ENCODE measurements at places on chromosomes 7 and 10.

GRCh38 chr7:128863433-128863989 is 855 bp downstream of the ATP6V1F start:
- peak; percentile 60 for DNase-seq

- DNase-seq: no peak
Measured at GRCh38 chr7:43010061-43010460, 77.9 kb downstream of the MRPL32 start.

DNA sequence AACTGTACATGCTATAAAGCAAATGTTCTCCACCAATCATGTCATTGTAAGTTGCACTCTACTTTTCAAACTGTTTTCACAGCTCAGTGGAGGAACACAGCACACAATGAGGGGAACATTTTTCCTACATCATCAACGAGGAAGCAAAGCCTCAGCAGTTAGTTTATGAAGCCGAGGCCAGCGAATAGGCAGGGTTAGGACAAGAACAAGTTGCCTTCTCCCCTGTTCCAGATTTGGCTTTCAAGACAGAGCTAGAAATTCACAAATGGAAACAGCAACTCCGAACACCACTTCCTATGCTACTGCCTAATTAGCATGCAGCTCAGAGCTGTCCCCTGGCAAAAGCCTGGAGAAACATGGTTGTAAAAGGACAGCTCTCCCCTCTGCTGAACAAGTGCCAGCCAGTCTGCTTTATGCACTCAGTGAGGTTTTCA is 19.8 kb downstream of the ITGB8 start:
- DNase-seq: no peak

GRCh38 chr7:25552998-25553397 is 324.7 kb upstream of the NPVF start:
- no peak for DNase-seq

GRCh38 chr10:8830876-8831275 is 776.4 kb downstream of the GATA3 start:
- DNase-seq: peak; percentile 11

DNA sequence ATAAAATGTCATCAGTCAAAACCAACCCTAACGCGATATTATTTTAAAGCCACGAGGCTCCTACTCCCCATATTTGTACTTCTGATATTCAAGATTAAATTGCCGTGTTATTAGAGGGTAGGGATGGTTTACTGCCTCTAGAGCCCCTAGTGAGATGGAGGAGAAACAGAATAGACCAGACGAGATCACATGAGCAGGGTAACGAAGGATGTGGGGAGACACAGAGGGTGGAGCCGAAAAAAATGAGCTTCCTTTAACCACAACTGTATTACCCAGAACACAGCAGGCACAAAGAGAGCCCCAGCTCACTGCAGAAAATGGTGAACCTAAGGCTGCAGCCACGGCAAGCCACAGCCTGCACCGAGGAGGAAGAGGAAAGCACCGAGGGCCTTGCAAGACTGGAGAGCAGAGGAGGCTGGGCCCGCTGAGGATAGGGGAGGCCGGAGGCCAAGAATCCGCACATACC is 14.3 kb downstream of the ZC3HAV1 start:
- DNase-seq: peak; percentile 91

DNA sequence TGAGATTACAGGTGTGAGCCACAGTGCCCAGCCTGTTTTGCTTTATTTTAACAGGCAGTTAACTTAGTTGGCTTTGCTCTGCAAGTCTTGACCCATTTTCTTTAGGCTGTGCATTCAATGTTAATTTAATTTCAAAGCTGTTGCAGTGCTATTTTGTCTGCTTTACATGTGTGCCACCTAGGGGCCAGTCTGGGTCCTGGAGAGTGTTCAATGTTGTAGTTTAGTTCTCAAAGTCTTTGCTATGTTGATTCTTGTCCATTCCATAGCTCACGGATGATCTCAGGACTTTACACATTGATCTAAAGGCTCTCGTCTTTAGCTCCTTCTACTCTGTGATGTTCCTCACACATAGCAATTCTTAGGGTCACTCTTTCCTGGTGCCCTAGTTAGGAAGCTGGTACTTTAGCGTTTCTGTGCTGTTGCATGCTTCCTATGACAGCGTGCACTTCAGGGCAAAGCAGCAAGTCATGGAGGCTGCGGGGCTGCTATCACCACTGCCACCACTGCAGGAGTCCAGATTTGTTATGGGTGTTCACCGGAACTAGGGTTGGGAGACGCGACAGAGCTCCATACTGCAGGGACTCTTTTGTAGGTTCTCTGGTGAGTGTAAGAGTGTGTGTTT is 16.4 kb upstream of the ABCA13 start:
- DNase-seq: peak; percentile 37

DNA sequence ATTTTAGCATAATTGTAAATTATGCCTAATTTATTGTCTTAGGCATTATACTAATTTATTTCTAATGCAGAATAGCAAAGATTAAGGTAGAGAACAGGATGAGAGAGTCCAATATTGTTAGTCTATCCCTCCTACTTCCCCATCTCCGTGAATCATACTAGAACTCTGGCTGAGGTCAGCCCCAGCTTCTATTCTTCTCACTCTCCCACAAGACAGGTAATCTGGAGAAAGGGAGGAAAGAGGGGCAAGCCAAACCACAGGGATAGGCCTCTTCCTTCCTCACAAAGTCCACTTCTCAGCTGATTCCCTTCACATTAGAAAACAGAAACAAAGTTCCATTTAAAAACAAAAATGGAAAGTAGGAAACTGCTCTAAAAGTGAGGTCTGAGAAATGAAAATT is 117.5 kb upstream of the LAMB4 start:
- DNase-seq: no peak

DNA sequence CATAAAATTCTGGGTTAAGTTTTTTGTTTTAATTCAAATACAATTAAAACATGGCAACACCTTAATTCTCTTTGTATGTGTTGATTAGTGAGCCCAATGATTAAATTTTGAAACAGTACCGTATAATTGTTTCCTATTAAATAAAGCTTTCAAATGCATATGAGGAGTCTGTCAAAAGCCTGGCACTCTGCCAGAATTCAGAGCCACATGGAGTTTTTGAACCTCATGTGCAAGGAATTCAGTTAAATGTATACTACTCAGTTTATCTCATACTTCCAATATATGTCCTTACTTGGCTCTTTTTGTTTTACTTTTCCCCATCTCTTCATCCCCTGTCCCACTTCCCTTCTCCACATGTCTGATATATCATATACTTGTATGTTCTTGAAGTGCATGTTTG is 165.6 kb upstream of the FAM3C start:
- no peak for DNase-seq

GRCh38 chr10:96967847-96968246 is 135.7 kb downstream of the LCOR start:
- no peak for DNase-seq

GRCh38 chr10:123870260-123870659 is 21.3 kb downstream of the CPXM2 start:
- no peak for DNase-seq

GRCh38 chr7:68680235-68680872 is 917.9 kb upstream of the AUTS2 start:
- no peak for DNase-seq

- no peak for DNase-seq
Measured at GRCh38 chr10:71635251-71635866, 84.2 kb downstream of the C10orf105 start.

GRCh38 chr10:83248106-83248631 is 891.1 kb upstream of the GHITM start:
- DNase-seq: no peak

DNA sequence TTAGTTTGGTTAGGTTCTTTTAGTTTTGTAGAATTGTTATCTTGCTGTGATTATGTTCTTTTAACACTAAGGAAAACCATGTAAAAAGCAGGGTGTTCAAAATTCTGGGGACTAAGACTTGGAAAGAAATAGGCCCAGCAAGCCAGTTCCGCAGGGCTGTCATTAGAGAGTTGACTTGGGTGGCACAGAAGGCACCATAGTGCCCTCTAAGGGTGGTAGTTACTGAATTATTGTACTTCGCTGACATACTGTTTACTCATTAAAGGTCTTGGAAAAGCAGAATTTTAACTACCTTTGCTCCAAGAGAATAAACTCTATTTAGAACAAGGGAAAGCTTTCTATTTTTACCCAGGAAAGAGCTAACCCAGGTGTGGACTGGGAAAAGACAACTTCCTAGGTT is 86.5 kb downstream of the OTUD1 start:
- DNase-seq: peak; percentile 25

DNA sequence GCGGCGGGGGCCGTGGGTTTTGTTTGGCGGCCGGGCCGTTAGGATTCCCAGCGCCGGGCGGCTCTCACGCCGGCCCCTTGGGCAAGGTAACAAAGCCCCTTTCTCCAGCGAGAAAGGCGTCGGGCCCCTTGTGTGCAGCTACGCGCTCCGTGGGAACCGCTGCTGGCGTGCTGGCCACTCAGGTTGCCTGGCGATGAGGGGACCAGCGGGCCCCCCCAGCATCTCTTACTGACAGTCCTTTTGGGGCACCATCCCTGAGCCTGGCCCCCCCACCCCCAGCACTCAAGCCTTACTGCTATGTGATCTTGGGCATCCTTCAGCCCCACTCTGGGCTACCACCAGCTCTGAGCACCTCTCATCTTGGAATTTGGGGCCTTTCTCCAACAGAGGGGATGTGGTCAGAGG is 1.8 kb downstream of the LFNG start:
- no peak for DNase-seq

DNA sequence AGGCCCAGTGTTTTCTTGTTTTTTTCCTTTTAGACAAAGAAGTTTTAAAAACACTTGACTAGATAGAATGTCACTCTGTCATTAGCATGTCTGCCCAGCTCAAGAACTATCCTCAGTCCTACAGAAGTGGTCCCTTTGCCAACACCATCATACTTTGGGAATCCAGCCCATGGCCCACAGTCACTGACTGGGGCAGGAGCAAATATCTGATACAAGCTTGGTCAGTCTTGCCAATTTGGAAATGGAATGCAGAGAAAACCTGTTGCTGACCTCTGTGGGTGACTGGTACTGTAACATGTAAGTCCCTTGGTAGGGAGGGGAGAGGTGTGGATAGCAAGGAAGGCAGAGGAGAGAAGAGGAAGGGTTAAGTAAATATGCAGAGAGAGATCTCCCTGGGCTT is 47.8 kb downstream of the IPMK start:
- DNase-seq: no peak

GRCh38 chr10:74255888-74256357 is 104.9 kb downstream of the ADK start:
- DNase-seq: no peak

DNA sequence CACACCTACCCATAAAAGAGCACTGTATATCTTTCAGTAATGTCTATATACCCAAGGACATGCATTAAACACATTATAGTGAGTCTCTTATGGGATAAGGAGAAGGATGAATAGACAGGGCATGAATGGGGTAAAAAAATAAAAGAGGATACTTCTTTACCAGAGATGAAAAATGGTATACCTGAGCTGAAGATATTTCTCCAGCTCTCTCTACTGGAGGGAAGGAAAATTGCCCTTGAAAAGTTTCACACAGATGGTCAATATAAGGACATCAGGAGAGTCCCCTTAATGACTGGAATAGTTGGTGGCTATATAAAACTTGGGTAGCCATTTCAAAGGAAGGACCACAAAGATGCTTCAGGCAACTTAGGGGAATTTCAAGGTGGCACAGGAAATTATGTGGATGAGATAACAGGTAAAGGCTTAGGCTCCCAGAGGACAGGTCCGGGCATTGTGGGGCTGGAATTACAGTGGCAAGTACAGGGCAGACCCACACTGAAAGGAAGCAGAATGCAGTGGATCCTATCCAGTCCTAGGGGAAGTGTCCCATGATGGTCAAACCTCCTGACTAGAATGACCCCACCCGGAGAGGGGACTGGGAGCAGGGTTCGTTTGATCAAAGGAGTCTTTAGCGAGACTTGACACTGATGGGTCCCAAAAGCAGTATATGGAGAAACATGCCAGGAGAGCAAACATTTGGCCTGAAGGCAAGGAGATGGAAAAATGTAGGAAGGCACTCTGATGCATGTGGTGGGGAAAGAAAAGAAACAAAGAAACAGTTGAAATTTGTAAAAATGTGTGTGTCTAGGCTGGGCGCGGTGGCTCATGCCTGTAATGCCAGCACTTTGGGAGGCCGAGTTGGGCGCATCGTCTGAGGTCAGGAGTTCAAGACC is 35.6 kb downstream of the PLAU start:
- DNase-seq: no peak

- DNase-seq: no peak
Measured at GRCh38 chr10:29471544-29471859, 163.3 kb downstream of the SVIL start.

GRCh38 chr10:122282253-122282671 is 11.2 kb downstream of the BTBD16 start:
- no peak for DNase-seq

GRCh38 chr10:74823791-74824183 is 2.6 kb upstream of the KAT6B start:
- no peak for DNase-seq

DNA sequence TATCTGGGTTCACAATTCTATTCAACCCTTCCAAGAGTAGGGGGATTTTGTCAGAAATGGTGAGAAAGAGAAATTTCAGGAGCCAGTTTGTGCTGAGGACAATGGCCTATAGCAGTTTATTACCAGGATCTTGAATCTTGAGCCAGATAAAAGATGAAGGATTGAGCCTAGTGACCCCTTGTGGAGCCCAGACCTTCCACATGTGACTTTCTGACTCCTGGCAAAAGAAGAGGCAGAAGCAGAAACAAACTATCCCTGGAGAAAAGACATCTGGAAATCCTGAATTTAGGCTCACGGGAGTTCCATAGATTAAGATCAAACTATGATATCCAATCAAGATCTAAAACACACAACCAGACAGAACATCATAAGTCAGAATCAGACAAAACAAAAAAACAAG is 60.9 kb upstream of the CHRM2 start:
- no peak for DNase-seq

DNA sequence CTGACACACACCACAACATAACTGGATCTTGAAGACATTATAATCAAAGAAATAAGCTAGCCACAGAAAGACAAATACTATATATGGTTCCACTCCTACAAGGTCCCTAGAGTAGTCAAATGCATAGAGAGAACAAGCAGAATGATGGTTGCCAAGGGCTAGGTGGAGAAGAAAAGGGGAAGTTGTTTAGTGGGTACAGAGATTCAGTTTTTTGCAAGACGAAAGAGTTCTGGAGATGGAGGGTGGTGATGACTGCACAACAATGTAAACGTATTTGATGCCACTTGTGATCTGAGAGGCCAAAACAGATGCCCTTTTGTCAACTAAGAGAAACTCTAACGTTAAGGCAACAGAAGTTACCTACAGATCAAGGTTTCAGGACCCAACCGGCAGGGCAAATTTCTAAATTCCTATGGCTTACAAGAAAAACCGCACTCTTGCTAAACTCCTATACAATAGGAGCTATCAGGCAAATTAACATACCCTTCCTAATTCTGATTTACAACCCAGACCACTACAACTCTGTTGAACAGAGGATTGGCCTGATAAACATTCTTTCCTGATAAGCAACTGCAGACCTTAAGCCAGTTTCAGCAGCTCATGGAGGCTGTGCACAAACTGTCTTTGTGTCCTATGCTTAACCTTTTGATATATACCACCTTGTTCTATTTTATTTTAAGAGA is 69.0 kb downstream of the FAM107B start:
- DNase-seq: no peak

- no peak for DNase-seq
Measured at GRCh38 chr7:29190349-29191045, 4.1 kb upstream of the CHN2 start.
